ENCODE measurements at places on chromosomes 2 and 18. TPM values are rescaled to one million over a fixed set of nuclear protein-coding genes. Genes with fewer than 3 reads are reported as not detected.

Gene COLEC11
- not detected for total RNA-seq

GRCh38 chr2:217220228-217221013 is 360.6 kb upstream of the TNP1 start:
- DNase-seq, result peak; percentile 29

DNA sequence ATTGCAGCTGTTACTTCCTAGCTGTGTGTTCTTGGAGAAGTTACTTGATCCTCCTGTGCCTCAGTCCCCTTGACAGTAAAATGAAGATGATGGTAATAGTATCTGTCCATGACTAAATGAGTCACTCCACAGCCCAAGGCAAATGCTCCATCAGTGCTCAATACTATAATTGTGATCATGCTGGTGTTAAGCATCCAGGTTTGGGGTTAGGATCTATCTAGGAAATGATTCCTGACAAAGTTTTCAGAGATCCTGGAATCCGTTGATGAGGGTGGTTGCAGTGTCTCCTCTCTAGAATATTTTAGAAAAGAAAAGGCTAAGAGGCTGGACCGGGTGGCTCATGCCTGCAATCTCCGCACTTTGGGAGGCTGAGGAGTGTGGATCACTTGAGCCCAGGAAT is 2.7 kb upstream of the PRELID3A start:
- peak; percentile 11 for DNase-seq

DNA sequence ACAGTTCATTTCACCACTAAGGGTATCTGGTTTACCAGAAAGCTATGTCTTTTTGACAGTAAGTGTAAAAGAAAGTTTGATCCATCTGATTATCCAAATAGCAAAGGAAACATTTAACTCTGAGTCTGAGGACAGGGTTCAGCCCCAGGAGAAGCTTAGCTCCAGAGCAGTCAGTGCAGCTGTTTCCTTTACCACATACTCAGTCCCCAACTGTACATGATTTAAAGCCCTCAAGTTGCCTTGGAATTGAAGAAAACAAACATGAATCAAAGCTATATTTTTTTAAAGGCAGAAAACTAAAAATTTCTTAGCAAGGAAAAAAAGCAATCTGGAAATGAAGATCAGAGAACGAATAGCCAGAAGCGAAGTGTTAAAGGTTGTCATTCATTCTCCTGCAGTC is 746.0 kb downstream of the METTL4 start:
- no peak for DNase-seq

Measured in GM23248 (cell line).